Stimulated activated CD4-positive, alpha-beta T cell treated with anti-CD3 and anti-CD28 coated beads, Interleukin-1b, Interleukin-23, amount 100 ng/mL, for 24 hours (primary cell): ENCODE measurements at places on chromosomes 7 and 10.

DNA sequence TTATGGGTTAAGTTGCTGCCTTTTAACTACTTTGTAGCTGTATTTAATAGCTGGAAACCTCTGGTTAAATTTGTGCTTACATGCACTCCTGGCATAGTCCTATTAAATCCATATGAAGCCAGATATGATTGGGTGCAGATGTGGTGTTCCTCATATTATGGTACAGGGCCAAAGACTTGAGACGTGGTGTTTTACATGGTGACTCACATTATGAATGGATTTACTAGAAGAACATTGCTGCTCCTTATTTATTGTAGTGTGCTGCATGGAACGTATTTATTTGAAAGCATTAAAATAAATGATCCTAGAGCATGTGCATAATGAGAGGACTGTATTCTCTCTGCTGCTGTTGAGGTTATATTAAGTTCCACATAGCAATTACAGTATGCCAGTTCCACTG, 224.1 kb downstream of the SLC25A13 start:
- DNase-seq = no peak

DNA sequence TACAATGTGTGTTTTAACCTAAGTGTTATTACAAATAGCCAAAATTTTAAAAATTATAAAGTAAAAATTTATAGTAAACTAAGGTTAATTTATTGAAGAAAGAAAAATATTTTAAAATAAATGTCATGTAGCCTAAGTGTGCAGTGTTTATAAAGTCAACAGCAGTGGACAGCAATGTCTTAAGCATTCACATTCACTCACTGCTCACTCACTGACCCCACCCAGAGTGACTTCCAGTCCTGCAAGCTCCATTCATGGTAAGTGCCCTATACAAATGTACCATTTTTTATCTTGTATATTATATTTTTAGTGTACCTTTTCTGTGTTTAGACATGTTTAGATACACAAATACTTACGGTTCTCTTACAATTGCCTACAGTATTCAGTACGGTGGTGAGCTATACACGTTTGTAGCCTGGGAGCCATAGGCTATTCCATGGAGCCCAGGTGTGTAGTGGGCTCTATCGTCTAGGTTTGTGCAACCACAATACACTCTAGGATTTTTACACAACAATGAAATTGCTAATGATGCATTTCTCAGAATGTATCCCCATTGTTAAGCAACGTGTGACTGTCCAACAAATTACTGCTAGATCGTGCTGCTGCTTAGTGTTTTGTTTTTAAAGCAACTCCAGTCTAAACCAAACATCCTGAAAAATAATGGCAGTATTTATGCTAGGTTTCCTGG, 108.9 kb upstream of the NAMPT start:
- no peak for DNase-seq

GRCh38 chr10:69413221-69413865, 3.4 kb downstream of the TACR2 start:
- no peak for DNase-seq

DNA sequence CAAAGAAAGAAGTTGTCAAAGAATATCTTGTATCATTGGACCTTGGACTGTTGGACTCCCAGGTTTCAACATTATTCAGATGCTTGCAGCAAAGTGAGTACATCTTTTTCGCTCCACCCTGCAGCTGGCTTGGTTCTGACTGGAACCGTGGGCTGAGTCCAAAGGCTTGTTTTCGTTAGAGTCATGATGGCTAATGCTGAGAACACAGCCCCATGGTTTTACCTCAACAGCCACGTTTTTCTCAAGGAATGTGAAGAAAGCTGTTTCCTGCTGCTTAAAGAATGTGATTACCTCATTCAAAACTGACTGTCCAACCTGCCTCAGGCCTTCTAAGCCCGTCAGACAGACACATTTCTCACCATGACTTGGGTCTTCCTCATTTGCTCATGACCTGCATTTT, 69.5 kb downstream of the STEAP1B start:
- no peak for DNase-seq

GRCh38 chr7:18639711-18640110, 144.2 kb downstream of the HDAC9 start:
- DNase-seq = no peak

- DNase-seq = no peak
Measured at GRCh38 chr10:28637346-28637745, 40.0 kb upstream of the BAMBI start.

DNA sequence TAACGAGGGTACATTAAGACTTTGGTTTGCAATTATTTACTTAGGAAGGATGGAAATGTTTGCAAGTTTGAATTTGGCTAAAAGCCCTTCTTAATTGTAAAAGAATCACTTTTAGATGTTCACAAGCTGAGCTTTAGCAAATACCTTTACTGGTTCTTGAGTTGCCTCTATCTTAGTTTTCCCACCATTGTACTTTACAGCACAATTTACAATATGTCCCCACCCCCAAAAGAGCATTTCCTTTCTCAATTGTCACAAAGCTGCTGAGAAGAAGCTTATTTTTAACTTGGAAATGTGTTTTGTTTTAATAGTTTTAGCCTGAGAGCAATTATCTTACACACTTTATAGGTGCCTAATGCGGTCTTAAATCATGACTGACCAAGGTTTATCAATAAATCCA, 81.1 kb downstream of the MET start:
- DNase-seq = no peak

DNA sequence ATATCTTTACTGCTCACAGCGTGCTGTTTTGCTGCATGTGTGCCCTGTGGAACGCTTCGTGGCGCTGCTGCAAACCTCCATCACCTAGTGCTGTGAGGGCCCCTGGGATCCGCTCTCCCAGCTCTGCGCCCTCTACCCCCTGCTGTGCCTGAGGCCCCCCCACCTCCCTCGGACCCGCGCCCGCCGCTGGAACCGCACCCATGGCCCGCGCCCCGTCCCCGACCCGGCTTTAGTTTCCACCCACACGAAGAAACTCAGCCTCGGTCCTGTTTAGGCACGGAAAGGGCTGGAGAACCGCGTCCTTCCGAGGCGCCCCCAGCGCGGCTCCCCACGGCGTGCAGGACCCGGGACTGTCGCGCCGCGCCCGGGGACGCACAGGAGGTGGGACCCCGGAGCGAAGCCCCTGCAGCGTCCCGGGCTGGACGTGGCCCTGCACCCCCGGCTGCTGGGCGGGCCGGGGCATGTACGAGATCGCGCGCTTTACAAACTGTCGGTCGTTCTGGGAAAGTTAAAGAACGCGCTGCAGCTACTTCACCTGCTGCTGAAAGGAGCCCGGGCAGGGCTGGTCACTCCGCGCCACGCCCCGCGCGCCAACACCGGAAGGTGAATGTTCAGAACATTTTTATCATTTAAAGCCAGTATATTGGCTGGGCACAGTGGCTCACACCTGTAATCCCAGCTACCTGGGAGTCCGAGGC, 54.3 kb downstream of the BMS1 start:
- no peak for DNase-seq

DNA sequence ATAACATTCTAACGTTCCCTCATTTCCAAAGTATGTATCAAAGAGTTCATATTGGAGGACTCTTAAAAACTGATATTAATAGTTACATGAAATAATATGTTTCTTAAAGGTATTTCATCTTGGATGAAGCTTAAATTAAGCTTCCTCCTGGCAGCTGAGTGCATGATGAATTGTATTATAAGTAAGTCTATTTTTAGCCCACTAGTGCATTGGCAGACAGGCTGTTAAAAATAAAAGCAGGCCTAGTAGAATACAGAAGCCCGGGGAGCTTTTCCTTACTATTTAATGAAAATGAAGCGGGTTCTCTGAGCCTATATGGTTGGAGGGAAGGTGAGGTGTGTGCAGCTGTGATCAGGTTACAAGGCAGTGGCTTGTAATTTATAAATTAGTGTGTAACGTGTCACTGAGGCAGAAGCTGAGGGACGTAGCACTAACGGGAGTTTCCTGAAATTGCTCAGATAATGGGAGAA, 130.7 kb upstream of the KMT2E start:
- no peak for DNase-seq

GRCh38 chr10:45495438-45496152, 121.6 kb downstream of the ALOX5 start:
- no peak for DNase-seq

DNA sequence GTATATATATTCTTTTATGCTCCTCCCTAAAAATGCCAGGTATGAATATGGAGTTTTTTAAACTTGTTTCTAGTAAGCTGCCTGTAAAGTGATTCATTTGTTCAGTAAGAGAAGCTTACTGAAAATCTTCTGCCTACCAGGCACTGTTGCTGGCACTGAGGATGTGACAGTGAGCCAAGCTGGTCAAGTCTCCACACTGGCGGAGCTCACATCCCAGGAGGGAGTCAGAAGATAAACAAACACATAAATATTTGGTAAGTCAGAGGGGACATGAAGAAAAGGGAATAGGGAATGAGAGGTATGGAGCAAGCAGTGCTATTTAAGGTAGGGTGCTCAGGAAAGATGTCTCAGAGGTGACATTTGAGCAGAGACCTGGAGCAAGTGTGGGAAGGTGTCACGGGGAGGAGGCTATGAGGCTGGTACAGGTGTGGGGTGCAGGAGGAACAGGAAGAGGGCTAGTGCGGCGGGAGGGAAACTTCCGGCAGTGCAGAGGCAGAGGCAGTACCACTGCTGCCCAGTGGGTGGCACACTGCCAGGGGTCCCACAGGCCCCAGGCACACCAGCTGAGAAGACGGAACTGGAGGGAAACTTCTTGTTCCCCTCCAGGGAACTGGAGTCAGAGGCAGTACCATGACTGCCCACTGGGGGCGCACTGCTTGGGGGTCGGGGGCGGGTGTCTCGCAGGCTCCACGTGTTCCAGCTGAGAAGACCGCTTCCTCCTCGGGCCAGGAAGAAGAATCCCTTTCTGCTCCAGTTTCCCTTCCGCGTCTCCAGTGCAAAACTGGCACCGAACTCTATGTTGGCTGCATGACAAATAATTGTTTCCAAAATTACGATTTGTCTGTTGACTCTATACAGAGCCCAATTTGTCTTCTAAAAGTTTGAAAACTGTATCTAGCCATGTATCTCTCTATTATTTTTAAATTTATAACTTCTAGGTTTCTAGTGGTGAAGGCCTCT, 161.0 kb downstream of the TEX36 start:
- peak; percentile 3 for DNase-seq

DNA sequence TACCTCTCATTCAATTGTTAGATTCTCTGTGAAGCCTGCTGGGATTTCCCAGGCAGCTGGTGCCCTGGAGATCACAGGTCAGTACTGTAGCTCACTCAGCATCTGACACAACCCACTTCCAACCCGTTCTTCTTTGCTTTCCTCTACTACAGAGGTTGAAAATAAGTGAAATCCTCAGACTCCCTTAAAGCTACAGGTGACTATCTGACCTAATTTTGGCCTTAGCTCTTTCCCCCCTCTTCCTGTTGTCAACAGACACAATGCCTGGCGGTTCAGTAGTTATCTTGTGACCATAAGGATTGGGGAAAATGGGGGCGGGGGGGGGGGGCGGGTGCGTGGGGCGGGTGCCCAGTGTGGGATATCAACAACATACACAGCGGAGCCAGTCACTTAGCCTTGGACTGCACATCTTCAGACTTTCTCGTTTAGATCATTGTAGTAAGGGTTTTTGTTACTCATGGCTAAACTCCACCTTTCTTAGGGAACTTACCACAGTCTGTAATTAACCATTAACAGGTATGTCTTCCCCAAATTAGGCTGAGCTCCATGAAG, 37.8 kb downstream of the MTPN start:
- DNase-seq = no peak

DNA sequence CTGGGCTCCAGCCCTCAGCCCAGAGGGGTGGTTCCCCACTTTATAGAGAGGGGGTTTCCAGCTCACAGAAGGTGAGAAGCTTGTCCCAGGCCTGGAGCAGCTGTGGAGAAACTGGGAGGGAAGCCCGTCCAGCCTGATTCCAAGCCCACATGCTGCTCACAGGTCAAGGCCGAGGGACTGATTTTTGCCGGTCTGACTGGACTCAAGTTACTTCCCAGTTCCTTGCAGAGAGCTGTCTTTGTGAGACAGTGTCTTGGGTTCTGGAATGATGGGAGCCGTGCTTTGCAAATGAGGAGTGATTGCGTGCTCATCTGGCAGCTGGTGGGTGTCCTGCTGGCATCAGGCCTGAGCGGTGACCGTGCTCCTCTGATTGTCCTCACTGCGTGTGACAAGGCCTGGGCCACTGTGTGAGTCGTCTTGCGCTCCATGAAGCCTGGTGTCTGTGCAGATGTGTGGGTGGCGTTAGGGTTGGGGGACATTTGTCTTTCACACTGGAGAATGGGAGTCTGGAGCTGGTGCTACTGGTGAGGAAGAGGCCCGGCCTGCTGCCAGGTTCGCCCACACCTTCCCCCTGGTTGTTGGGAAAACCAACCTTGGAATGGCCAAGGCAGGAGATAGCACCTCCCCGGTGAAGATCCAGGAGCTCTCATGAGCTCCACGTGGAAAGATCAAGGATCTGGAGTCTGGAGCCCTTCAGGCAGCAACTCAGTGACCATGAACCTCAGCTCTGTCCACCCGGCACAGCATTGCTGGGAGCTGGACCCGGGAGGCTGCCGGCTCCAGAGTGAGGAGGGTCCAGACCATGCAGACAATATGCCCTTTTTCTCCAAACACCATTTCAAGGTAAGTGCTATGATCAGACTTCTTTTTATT, 129.6 kb downstream of the SMURF1 start:
- no peak for DNase-seq

DNA sequence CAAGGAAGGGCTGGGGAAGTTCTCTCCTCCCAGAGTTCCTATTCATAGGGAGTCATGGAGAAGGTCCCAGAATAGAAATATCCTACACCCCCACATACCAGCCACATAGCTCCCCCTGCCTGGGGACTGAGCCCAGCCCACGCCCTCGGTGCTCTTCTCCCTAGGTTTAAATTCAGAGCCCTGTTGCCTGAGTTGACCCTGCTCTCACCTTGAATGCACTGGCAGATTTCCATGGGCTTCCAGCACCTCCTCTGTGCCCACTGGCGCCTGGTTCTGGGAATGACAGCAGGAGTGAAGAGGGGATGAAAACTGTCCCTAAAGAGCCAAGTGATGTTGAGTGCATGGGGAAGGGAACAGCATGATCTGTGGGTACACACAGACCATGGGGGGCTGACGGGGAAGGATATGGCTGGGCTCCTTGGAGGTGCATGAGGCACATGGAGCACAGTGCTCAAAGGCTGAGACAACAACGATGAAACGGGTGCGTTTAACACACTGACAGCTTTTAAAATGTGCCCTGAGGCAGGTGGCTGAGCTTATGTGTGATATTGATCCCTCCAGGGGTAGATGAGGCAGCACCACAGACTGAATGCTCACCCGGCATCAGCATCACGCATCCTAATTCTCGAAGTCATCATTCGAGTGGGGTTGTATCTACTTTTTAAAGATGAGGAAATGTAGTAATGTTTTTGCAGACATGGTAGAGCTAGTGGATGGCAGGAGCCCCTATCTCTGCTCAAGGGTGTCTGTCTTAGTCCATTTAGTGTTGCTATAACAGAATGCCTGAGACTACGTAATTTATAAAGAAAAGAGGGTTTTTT, 53.7 kb upstream of the IGFBP3 start:
- no peak for DNase-seq

- no peak for DNase-seq
Measured at GRCh38 chr7:9582824-9583223, 1149.4 kb downstream of the NXPH1 start.

DNA sequence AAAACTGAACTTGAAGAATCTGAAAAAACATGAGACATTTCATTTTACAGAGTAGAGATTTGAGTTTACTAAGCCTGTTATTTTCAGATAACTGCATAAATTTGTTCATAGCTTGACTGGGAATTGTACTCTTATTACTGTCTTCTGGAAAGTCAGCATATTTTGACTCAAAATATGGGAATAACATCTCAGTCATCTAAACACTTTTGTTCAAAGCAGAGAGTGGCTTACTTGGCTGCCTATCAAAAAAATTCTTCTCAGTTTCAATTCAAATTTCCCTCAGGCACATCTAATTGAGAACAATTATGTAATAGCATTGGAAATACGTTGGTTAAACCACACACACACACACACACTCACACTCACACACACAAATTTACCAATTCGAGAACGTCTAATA, 384.6 kb downstream of the ARL4A start:
- DNase-seq = no peak
